ENCODE measurements at places on chromosomes 6 and 20. TPM values are rescaled to one million over a fixed set of nuclear protein-coding genes. Genes with fewer than 3 reads are reported as not detected.

DNA sequence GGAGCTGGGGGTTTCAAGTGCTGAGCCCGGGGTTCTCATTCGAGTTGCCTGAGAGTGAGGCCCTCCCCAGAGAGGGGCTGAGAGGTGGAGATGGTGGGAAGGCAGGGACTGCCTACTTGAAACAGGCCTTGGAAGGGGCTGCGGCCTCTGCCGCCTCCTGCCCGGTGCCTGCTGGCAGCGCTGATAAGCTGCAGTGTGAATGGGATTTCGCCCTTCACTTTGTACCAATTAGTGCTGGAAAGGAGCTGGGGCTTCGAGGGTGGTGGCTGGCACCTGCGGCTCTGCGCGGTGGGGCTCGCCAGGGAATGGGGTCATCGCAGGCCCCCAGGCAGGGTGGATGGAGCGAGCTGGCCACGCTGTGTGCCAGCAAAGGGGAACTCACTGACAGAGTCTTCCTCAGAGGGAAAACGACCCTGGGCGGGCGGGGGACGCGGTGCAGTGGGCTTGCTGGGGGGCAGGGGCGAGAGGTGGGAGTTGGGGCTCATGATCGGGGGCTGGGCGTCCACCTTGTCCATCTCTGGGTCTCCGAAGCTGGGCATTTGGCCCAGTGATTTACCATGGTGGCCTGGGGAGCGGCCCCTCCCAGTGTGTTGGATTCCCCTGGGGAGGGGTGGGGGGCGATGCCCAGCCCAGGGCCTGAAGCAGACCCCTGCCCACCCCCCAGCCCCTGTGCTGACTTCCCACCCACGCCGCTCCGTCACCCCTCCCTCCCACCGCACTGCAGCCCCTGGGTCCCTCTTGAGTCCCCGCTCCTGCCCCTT is 22.9 kb downstream of the COL20A1 start:
- DNase-seq, result no peak

RXRB gene
- 39.1 TPM for total RNA-seq

DNA sequence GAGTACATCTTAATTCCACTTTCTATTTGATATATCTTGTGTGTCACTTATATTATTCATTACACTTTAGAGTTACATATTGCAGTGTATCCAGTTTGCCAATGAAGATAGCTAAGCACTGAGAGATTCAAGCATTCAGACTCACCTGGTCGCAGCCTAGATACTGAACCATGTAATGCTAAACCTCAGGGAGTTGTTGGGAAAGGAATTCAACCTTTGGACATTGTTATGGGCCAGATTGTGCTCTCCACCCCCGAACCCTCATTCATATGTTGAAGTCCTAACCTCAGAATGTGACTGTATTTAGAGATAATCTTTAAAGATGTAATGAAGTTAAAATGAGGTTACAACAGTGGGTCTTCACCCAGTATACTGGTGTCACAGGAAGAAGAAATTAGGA is 13.8 kb upstream of the KIF16B start:
- no peak for DNase-seq

DNA sequence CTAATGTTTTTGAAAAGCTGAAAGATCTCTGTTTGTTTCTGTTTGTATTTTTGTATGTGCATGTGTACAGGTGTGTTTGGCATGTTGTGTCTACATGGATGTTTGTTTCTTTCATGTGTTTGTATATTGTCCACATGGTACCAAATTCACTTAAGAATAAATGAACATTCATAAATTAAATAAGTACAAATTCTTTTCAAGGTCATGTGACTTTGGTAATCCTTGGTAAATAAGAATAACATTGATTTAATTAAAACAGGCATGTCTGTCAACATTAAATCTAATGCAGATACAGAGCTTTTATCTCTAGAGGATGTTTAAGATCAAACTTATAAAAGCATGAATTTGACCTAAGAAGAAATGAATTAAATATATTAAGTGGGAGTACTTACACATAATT is 219.8 kb upstream of the EPHA7 start:
- DNase-seq, result no peak

DNA sequence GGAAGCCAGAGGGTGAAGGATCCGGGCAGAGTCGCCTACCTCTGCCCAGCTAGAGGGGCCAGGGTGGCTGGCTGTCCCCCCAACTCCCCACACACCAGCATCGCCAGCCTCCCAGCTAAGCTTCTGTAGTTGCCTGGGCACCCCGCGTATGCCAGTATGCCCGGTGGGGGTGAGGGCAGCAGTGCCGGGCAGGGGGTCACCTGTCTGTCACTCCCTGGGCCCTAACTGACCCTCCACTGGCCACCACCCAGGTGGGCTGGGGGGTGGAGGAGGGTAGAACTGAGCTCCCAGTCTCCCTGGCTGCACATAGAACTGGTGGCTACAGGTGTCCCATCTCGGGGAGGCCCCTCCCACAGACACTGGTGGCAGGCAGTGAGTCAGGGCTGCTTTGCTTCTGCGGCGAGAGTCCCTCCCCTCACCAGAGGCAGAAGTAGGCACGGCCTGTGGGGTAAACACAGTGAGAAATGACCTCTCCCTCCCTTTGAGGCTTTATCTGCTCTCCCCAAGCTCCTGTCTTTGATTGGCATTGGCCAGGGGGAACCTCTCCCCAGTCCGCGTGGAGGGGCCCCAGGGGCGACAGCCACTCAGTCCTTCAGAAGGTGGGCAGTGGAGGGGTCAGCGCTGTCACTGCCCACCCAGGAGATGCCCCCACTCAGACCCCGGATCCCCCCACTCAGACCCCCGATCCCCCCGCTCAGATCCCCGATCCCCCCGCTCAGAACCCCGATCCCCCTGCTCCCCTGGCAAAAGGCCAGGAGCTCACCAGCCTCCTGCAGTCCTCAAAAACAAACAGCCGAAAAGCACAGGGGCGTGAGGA is 2.5 kb downstream of the NTSR1 start:
- DNase-seq, result no peak

- DNase-seq, result no peak
Measured at GRCh38 chr6:75155631-75156030, 50.2 kb downstream of the COL12A1 start.

DNA sequence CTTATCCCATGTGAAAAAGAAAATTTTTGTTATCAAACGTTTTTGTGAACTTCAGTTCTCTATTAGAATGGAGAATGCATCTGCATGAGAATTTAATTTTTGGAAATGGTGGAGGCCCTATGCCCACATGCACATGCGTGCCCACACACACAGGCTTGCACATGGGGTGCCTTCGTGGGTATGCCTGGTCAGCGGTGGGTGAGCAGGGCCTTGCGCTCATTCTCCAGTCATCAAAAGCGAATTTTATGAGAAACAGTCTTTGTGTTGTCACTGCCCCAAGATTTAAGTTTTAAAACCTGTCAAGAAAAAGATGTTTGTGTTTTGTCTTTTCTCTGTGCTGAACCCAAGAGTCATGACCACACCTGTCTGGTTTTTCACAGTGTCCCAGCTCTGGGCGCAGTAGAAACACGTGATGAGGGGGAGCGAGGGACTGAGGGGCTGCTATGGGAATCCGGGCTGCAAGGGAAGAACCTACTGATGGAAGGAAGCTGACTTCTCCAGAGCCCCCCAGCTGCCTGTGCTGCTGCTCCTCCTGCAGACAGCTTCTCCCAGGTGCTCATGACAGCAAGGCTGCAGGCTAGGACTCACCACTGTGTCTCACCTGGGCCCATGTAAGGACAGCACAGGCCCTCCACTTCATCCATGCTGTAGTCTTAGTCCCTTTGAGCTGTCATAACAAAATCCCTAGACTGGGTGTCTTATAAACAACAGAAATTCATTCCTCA is 153.6 kb downstream of the SYCP2 start:
- no peak for DNase-seq

- no peak for DNase-seq
Measured at GRCh38 chr6:80214436-80215022, 108.1 kb downstream of the BCKDHB start.

DNA sequence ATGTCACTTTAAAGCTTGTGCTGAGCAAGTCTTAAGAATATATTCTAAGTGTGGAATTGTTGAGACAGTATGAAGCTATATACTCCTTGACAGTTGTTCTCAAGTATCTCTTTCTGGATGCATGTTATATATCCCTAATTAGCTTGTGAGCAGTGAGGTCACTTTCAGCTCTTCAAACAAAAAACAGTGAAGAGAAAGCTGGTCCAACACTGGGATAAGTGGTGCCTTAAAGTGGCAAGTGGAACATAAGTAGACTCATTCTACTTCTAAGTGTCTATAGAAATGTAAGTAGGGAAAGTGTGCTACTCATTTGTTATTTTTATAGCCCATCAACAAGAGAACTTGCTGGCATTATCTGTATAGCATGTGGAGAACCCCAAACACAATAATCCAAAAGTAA is 133.1 kb upstream of the BACH2 start:
- no peak for DNase-seq

DTD1 gene
- 24.1 TPM for total RNA-seq

DNA sequence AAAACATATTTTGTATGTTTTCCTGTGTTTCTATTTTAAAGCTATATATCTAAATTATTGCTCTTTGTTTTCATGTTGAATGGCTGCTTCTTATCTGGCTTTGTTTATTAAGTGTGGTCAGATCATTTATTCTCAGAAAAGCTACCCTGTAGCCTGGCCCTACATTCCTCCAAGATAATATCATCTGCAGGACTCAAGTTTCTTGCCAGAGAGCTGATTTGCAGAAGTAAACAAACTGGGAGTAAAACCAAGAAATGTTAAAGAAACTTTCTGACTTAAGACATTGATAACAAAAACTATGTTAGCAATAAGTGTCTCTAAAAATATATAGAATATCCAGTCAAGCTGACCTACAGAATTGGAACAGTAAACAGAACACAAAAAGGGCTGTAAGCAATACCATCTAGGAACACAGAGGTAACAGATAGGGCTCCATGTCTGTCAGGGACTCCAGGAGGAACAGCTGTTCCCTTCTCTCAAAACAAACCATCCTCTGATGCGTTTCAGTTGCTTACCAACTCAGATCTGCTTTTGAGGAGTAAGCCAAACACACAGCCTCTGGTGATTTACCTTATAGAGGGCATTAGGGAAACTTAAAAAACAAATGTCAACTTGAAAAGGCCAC is 17.5 kb upstream of the CEP85L start:
- DNase-seq, result no peak

SCUBE3 gene
- under 0.01 TPM for total RNA-seq

GHRH gene
- not detected for total RNA-seq

- DNase-seq, result peak; percentile 82
Measured at GRCh38 chr20:63738687-63739129, 868 bp upstream of the SLC2A4RG start.

PI3 gene
- total RNA-seq, result not detected

DNA sequence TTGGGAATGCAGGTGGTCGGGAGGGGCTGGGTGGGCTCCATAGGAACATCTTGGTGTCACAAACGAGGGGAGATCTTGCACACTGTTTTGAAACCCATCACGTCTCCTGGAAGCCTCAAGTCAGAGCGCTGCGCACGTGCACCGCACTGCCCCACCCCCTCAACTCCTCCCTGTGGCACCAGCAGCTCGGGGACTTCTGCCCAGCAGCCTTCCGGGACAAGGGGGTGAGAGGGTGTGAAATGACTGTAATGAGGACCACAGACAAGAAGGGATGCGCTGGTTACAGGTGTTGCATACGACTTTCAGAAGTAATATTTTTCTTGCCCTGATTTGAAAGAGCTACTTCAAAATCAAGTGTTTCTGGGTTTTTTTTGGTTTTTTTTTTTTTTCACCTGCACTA is 60.3 kb downstream of the FOXC1 start:
- DNase-seq, result no peak

- no peak for DNase-seq
Measured at GRCh38 chr6:121858986-121859385, 423.5 kb downstream of the GJA1 start.

- DNase-seq, result no peak
Measured at GRCh38 chr20:20410678-20411077, 42.8 kb downstream of the INSM1 start.

- DNase-seq, result no peak
Measured at GRCh38 chr6:62623846-62624532, 338.0 kb upstream of the KHDRBS2 start.

GRCh38 chr6:26249957-26250697 is 114.9 kb upstream of the BTN3A2 start:
- peak; percentile 76 for DNase-seq

DNA sequence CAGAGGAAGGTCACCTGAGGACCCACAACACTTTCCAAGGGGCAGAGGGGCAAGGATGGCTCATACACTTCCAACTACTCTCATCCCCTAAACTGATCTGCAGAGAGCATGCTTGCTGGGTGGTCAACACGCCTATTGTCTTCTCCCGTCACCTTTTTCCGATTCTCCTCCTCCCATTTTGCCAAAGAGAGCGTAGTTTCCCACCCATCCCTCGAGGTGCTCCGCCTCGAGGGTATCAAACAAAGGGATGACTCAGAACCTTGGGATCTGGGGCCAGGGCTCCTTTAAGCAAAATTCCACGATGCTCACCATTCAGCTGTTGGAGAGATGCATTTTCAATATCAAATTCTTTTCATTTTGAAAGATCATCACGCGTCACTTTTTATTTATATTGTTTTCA is 507.5 kb upstream of the SULF2 start:
- no peak for DNase-seq

GRCh38 chr6:169020821-169021220 is 232.8 kb downstream of the THBS2 start:
- DNase-seq, result no peak

CCM2L gene
- total RNA-seq, result 9.2 TPM

SLC32A1 gene
- not detected for total RNA-seq

DNA sequence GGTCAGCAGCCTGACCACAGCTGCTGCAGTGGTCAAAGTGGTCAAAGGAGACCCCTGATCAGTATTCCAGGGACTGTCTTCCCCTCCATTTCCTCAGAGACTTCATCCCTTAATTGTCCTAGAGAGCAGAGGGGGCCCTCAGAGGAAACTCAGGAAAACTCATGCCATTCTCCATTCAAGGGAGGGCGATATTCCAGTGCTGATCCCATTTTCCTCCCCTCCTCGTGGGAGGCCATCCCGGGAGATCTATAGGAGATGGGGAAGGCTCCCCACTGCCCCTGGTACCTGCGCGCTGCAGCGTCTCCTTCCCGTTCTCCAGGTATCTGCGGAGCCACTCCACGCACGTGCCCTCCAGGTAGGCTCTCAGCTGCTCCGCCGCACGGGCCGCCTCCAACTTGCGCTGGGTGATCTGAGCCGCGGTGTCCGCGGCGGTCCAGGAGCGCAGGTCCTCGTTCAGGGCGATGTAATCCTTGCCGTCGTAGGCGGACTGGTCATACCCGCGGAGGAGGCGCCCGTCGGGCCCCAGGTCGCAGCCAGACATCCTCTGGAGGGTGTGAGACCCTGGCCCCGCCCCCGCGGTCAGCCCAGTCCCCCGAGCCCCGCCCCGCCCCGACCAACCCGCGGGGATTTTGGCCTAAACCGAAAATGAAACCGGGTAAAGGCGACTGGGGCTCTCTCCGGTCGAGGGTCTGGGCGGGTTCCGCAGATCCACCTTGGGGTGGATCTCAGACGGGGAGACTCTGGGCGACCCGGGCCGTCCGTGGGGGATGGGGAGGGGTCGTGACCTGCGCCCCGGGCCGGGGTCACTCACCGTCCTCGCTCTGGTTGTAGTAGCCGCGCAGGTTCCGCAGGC is 878 bp downstream of the HLA-C start:
- peak; percentile 70 for DNase-seq

DNA sequence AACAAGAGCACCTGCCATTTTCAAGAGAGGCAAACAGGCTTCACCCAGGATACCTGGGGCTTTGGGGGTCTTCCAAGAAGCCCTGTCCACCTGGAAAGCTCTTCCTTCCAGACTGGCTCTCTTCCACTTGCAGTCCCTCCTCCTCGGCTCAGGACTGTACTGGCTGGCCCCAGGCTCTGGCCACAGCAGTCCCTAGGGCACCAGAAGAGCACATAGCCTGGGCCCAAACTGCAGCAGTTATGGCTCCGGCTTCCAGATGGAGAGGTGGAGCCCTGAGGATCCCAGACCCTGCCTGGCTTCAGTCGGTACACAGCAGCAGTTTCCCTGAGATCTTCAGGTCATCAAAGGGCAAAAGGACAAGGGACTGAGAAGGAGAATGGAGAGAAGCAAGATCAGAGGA is 1.6 kb upstream of the SLC35B2 start:
- DNase-seq, result no peak
